Brain (organoid and tissue), 16 donors: ENCODE measurements at places on chromosomes 13 and 19. TPM values are rescaled to one million over a fixed set of nuclear protein-coding genes. Genes with fewer than 3 reads are reported as not detected.

The GARIN5A gene
- 15.9 TPM for polyA plus RNA-seq

The FUT3 gene
- polyA plus RNA-seq = 0.29 TPM

The IER2 gene
- polyA plus RNA-seq = 31.1 TPM

The KLK7 gene
- polyA plus RNA-seq = 1.6 TPM

The OLFM4 gene
- 0.17 TPM for polyA plus RNA-seq

The ITGBL1 gene
- 0.78 TPM for polyA plus RNA-seq

DNA sequence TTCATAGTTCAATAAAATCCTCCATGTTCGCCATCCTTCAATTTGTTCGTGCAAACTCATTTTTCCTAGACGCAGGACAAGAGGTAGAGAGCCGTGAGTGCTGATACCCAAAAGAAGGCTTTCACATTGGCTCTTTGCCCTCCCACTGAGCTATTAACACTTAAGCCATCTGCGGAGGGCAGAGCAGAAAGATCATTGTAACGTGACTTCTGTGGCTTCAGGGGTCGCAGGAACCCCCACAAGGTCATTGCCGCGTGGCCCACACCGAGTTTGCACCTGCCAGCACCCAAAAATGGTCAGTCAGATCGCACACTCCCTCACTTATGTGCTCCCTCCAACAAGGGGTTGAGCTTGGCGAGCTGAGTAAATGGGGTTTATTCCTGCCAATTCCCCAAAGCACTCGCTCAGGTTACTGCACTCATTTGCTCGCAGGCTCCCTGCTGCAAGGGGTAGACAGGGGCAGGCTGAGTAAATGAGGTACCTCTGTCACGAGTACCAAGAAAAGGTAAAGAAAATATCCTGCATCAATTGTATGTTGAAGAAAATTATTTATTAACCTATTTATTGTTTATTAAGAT lies 144.1 kb downstream of the PRR20E start:
- no peak for DNase-seq

DNA sequence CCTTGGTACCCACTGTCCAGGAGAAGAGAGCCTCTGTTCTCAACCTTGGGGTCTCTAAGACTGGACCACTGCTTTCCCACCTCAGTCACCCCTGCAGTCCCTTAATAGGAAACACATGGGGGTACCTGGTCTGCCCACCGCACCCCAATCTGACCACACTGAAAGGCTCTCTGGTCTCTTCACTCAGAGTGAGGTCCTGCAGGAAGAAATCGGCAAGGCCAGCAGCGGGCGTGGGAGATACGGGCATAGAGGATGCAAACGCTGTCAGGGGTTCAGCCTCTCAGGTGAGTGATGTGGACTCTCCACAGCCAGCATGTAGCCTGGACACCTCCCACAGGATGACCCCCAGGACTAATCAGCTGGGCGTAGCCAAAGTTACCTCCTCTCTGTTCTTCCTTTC lies 3.5 kb downstream of the SIGLEC9 start:
- DNase-seq = no peak

DNA sequence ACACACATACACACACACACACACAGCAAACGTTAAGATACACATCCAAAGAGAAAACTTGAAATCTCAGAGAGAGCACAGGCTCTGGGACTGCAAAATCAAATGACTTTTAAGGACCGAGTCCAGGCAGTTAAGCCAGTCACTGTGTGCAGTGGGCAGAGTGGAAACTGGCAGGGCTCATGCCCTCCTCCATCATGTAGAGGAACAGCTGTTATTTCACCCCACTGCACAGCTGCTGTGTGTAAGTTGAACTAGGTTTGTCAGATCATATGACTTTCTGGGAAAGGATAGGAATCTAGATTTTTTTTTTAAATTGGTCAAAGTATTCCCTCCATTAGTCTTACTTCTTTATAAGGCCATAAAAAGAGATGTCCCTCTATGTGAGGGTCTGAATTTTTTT lies 1002.1 kb downstream of the UQCRFS1 start:
- DNase-seq = no peak
